ENCODE measurements at places on chromosomes 5 and 9.

DNA sequence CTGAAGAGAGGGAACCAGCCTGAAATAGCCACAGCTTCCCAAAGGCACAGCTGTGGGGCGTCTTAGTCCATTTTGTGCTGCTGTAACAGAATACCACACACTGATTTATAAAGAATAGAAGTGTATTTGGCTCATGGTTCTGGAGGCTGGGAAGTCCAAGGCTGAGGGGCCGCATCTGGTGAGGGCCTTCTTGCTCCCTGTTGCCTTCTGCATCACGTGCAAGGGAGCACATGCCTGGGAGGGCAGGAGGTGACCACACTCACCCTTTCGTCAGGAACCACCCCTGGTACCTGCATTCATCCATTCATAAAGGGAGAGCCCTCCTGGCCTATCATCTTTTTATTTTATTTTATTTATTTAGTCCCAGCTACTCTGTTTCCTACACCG, 10.4 kb downstream of the PLPP7 start:
- no peak for DNase-seq

DNA sequence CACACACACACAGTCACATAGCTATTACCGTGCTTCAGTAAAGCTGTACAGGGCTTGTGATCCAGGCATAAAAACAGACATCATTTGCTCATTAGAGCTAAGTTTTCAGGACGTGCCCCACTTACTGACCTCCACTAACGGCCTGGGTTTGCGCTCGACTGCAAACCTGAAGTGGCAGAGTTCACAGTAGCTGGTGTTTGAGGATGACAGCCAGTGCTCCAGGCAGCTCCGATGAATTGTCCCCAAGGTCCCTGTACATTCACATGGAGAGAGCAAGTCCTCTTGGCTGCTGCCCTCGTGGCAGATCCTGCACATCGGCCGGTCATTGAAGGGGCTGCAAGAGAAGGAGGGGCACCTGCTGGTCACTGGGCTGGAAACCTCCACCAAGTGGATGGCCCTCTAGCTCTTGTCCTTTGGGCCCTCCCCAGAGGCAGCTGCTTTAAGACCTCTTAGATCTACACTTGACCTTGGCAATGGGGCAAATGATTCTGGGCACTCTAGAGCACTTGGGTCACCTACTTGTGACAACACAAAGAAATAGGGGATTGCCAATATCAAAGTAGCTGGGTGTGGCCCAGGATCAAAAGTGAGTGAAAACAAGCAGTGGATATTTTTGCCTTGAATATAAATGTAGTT, 115.4 kb downstream of the MARCHF3 start:
- DNase-seq: no peak

GRCh38 chr9:12980085-12980851, 205.4 kb downstream of the LURAP1L start:
- DNase-seq: no peak

- no peak for DNase-seq
Observed at GRCh38 chr5:57277085-57277484, 103.2 kb downstream of the GPBP1 start.

- no peak for DNase-seq
Observed at GRCh38 chr9:38198140-38198539, 129.1 kb upstream of the SHB start.

All from LNCaP clone FGC (cell line).